ENCODE measurements at places on chromosomes 3 and 15.

DNA sequence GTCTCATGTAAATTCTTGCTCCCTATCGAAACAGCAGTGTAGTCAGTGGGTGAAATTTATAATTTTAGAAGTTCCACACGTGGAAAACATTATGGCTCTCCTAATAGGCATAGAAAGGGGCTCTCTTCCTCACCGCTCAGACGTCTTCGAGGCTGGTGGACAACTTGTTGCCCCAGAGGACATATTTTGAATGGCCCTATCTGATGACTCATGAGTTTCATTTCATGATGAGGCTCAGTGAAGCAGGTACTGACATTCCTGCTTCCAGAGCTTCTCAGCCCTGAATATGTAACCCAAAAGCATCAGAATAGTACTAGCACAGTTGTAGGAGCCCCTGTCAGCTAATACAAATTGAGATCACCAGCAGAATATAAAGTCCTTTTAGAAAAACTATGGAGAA lies 117.9 kb downstream of the HERC1 start:
- no peak for DNase-seq

DNA sequence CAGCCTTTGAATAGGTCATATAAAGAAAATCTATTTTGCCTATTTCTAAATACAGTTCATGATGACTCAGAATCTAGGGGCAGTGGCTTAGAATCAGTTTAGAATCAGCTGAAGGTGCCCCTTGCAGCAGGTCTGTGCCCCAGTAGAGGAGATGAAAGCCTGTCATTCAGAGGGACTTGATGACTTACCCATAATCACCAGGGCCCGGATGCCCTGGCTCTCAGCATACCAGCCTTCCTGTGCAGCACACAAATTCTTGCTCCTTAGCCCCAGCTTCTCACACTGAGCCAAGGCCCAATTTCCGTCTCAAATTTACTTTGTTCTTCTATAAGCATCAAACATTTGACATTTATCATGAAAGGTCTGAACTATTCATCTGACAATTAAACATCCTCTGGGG lies 83.2 kb upstream of the EOMES start:
- no peak for DNase-seq

DNA sequence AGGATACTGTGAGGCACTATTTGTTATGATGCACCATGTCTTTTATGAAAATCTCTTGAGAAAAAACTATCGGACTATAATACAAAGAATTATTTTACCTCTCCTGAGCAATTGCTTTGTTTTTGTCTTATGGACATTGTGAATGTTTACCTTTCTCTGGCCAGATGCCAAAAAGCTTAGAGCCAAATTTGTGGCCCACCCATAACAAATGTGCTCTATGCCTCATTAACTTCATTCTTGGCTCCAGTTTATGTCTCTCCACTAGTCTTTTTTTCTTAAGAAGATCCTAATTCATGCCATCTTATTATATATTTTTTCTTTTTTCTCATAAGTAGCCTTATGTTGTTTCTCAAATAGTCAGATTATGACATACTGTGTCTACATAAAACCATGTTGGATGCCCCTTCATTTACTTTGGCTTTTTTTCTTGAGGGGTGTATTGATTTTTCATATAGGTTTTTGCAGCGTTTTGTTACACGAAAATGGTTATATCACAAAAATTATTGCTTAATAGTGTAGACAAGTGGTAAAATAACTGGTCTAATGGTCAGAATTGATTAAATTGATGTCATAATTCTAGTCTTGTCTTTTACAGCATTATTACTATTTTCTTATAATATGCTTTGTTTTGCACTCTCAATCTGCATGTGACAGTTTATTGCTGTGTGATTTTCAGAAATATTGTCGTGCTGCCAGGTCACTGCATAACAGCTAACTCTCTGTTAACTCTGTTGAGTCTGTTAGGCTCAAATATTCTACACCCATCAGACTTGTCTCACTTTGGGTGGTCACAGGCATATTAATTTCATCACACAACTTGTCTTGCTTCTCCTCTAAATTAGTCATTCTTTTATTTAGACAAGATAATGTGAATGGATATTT lies 18.2 kb downstream of the SENP8 start:
- DNase-seq = peak; percentile 75

GRCh38 chr3:94081884-94082283 lies 19.0 kb downstream of the NSUN3 start:
- no peak for DNase-seq

GRCh38 chr3:119562307-119562961 lies 3.0 kb upstream of the CD80 start:
- no peak for DNase-seq

Measured in NCI-H1092 (cell line).